ENCODE measurements at places on chromosomes 4 and X.
A peak's percentile ranks its signal among the peaks of the same experiment; 100 is the strongest.

- peak; percentile 43 for DNase-seq
Observed at GRCh38 chr4:169279108-169279507, 8.4 kb upstream of the SH3RF1 start.

- DNase-seq: peak; percentile 42
Observed at GRCh38 chrX:154372612-154373022, 1.8 kb downstream of the FLNA start.

GRCh38 chrX:19576742-19577141 lies 61.4 kb upstream of the MAP3K15 start:
- no peak for DNase-seq

DNA sequence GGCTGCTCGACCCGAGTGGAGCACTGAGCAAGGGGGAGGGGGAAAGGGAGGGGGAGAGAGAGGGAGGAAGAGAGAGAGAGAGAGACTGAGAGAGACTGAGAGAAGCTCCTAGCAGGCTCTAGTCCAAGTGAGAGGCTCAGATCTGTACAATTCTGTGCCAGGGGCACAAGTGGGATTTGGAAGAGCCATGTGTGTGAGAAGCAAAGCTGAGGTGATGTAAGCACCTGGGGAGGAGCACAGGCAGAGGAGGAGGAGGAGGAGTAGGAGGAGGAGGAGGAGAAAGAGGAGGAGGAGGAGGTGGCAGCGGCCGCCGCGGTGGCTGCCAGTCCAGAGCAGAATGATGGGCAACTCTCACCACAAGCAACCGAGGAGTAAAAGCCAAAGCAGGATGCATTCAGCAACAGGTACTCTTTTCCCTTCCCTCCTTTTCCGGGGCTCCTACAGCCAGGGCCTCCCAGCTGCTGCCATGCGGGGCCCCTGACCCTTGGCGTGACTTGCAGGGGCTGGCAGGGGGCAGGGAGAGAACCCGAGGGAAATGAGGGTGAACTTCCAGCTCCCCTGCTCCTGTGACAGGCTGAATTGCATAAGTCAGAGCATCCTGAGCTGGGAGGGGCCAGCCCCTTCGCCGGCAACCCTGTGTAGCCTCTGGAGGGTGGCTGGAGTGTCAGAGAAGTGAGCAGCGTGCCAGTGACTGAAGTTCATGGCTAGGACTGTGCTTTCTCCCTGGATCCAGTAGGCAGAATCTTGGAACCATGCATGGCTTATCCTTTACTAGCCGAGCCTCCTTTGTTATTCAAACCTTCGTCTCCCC lies 62.2 kb downstream of the RTL5 start:
- peak; percentile 56 for DNase-seq

GRCh38 chr4:184349283-184350039 lies 124.9 kb downstream of the IRF2 start:
- no peak for DNase-seq

DNA sequence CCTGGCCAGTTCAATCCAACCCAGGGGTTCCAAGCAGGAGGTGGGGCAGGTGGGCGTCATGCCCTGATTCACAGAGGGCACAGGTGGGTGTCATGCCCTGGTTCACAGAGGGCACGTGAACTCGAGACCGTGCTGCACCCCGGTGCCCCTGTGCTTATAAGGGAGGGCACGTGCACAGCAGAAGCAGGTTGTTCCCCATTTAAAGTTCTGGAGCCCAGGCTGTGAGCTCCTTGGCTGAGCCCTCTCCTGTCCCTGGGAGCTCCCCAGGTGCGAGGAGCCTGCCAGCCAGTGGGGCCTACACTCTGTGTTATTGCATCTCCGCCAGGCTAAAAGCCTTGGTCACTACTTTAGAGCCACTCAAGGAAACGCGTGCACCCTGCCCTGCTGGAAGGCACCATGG lies 3.2 kb upstream of the CPZ start:
- DNase-seq: no peak

GRCh38 chr4:158836002-158836369 lies 67.2 kb downstream of the FNIP2 start:
- no peak for DNase-seq

DNA sequence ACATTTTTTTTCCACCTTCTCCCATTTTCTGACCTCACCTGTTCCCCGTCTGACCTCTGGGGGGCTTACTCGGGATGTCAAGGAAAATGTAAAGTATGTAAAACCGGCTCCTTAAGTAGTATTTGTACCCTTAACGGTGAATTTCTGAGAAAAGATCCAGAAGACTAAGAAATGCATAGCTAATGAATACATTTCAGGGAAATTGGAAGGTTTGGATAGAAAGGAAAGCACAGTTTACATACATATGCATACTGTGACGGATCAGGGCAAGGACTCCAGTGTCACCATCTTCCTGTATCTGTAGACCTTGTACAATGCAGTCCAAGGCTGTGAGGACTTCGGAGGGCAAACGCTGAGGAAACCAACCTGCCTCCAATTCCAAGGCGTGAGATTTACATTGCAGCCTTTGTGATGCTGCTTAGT lies 2185.9 kb upstream of the TENM3 start:
- DNase-seq: no peak

DNA sequence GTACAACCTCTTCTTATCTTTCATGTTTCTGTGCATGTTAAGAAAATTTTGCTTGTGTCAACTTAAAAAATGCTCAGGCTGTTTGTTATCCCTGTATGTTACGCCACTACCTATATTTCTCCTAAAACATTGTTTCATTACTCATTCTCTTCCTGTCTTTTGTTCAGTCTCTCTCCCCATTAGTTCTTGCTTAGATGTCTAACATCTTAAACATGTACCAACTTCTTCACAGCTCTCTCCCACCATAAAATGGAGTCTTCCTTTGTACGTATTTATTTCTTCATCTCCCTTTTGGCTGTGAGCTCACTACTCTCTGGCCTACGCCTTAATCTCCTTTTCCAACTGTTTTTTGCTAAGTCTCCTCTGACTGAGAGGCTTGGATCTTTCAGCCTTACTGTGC lies 36.4 kb downstream of the PCDH7 start:
- no peak for DNase-seq
